Activated naive CD4-positive, alpha-beta T cell treated with anti-CD3 and anti-CD28 coated beads, Interleukin-2, amount 10 ng/mL, durations not matched to agents 7 days and 5 days (primary cell): ENCODE measurements at places on chromosomes 11 and 22.

DNA sequence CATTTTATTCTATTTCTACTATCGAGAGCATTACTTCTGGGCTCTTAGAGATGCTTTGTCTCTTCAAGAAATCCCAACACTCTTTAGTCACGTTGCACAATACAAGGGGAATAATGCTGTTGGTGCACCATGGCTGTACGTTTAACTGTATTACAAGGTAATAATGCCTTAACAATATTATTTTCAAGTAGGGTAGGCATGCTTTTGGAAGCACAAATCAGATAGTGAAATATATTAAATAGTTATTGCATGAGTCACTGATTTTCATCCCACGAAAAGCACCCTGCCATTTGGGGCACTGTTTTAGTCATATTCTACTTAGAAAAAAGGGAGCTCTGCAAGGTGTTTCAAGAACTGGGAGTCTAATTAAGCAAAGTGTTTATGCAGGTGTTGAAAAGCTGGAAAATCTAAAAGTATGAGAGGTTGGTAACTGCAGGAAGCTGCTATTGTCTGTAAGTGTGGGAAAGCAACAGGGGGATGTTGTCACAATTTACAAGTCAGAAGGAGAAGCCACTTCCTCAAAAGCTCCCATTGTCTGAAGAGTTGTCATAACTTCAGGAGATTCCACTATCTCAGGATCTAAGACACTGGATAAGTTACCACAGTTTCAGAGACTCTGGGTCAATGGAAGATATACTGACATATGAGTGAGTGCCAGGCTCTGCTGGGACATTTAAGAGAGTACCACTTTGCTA, 218.2 kb downstream of the JRKL start:
- no peak overlapping the region for H3K4me3 ChIP-seq
- no peaks in the 10 kb centered on the region for H3K27me3 ChIP-seq
- no peak for DNase-seq
- no peaks in the 10 kb centered on the region for H3K4me1 ChIP-seq
- no peaks in the 10 kb centered on the region for H3K36me3 ChIP-seq

GRCh38 chr22:40009951-40010671, 15.4 kb downstream of the FAM83F start:
- H3K27ac ChIP-seq, result peak overlapping the region; percentile 71
- DNase-seq, result peak; percentile 66
- no peaks in the 10 kb centered on the region for H3K36me3 ChIP-seq
- peaks cover 19% of the 10 kb centered on the region for H3K4me1 ChIP-seq
- peak overlapping the region; percentile 50 for H3K4me3 ChIP-seq

DNA sequence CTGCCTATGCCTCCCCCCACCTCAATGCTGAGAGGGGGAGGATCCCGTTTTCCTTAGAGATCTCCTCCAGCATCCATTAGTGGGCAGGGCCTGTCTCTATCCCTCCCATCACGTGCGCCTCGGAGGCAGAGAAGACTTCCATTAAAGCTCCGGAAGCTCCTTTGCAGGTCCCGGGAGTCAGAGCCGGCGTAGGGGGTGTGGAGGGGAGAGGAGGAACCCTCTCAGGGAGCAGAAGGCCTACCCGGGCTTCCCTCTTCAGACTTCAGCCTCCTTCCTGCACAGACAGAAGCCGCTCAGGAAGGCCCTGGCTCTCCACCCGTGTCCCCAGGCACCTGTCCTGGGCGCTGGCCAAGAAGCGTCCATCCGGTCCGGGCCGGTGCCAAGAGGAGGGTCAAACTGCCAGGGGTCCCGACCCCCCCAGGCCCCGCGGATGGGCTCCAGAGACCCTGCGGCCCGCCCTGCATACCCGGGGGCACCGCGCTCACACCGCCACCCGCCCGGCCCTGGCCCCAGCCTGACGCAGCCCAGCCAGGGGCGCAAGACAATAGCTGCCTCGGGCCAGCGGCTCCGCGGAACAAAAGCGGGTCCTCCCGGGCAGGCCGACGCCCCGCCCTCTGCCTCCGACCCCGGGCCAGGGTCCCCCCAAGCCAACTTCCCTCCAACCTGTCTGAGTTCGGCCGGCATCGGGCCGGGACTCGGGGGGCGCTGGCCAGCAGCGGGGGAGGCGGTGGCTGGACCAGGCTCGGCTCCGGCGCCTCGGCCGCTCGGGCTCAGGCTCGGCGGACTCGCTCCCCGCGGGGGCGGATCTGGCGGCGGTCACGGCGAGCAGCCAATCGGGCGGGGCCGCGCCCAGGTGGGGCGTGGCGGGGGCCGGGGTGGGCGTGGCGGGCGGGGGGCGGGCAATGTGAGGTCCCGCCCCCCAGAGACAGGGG, 29.9 kb downstream of the ARVCF start:
- peak overlapping the region; percentile 44 for H3K4me3 ChIP-seq
- H3K36me3 ChIP-seq, result no peaks in the 10 kb centered on the region
- H3K27ac ChIP-seq, result no peak overlapping the region
- peaks cover 2% of the 10 kb centered on the region for H3K4me1 ChIP-seq
- H3K27me3 ChIP-seq, result peaks cover 48% of the 10 kb centered on the region
- DNase-seq, result peak; percentile 81

GRCh38 chr11:7639643-7640025, 33.7 kb downstream of the CYB5R2 start:
- H3K4me3 ChIP-seq, result no peak overlapping the region
- H3K36me3 ChIP-seq, result peaks cover 6% of the 10 kb centered on the region
- no peaks in the 10 kb centered on the region for H3K4me1 ChIP-seq
- H3K27me3 ChIP-seq, result no peaks in the 10 kb centered on the region
- no peak overlapping the region for H3K27ac ChIP-seq

- H3K27ac ChIP-seq, result no peak overlapping the region
- peaks cover 12% of the 10 kb centered on the region for H3K27me3 ChIP-seq
- no peak overlapping the region for H3K4me3 ChIP-seq
Measured at GRCh38 chr11:123238297-123238696, 43.2 kb upstream of the CLMP start.

DNA sequence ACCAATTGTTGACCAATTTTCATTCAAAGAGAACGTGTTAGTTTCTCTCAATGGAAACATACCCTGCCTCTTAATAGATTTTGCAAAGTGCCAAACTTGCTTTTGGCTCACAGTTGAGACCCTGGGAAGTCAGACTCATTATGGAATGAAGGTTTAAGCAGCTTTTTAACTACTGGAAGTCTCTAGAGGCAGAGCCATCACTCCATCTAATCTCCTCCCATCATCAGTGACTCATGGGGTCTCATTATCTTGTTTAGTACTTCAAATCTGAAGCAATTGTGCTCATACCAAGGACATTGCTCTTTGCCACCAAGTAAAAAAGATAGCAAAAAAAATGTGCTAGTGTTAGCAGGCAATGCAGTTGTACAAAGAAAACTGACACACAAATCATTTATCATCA, 537.1 kb upstream of the LRRC4C start:
- H3K36me3 ChIP-seq, result no peaks in the 10 kb centered on the region
- H3K4me3 ChIP-seq, result no peak overlapping the region
- H3K4me1 ChIP-seq, result no peaks in the 10 kb centered on the region
- no peak for DNase-seq

GRCh38 chr22:32692371-32692770, 109.1 kb upstream of the TIMP3 start:
- no peak for DNase-seq
- H3K36me3 ChIP-seq, result no peaks in the 10 kb centered on the region
- no peak overlapping the region for H3K27ac ChIP-seq
- H3K4me1 ChIP-seq, result no peaks in the 10 kb centered on the region

DNA sequence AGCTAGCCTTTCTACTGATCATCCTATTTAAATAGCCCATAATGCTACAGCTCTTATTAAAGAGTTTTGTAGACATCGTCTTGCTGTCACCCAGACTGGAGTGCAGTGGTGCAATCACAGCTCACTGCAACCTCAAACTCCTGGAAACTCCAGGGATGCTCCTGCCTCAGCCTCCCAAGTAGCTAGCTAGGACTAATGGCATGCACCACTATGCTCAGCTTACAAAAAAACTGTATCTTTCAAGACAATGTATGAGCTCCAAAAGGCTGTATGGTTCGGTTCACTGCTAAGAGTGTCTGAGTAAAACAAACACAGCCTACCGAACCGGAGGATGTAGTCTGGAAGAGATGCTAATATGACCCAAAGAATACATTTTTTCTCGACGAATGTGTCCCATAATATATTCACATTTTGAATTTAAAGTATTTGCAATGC, 2.6 kb downstream of the TAF1D start:
- H3K36me3 ChIP-seq, result peaks cover 69% of the 10 kb centered on the region
- H3K27me3 ChIP-seq, result peaks cover 4% of the 10 kb centered on the region
- peak overlapping the region; percentile 99 for H3K4me3 ChIP-seq
- H3K27ac ChIP-seq, result peak overlapping the region; percentile 77

GRCh38 chr11:117554601-117555333, 227.1 kb downstream of the CEP164 start:
- no peak overlapping the region for H3K4me3 ChIP-seq
- H3K27ac ChIP-seq, result no peak overlapping the region
- peaks cover 25% of the 10 kb centered on the region for H3K27me3 ChIP-seq

DNA sequence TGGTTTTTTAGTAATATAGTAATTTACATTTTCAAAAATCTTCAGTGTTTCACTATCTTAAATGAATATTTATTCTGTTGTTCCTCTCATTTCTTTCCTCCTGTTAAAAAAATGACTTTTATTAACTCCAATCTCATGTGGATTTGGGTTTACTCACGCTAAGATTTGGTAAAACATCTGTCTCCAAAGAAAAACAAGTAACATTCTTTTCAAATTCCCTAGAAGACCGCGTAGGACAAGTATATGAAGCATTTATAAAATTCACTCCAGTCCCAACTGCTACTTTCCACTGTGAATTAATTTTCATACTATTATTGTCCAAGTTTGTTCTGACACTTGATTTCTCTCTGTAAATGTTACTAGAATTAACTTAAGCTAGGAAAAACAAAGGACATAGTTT, 26.2 kb downstream of the SBF2 start:
- no peaks in the 10 kb centered on the region for H3K36me3 ChIP-seq
- no peaks in the 10 kb centered on the region for H3K4me1 ChIP-seq
- no peak overlapping the region for H3K27ac ChIP-seq
- H3K27me3 ChIP-seq, result peaks cover 4% of the 10 kb centered on the region
- no peak overlapping the region for H3K4me3 ChIP-seq
- no peak for DNase-seq

DNA sequence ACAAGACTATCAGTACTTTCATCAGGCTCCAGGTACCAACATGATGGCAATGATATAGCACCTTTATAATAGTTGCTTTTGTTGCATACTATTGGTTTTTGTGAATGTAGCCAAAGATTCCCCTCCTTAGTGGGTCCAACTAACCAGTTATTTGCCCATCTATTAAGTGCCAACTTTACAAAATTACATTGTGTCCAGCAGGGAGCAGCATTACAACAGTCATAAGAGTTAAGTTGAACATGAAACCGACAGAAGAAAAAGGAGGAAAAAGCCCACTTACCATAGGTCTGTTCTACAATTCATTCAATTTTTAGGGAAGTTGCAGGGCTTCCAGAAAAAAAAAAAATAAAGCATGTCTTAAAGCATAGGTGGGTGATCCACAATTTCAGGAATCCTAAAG, 21.6 kb downstream of the IMMP1L start:
- H3K4me3 ChIP-seq, result no peak overlapping the region
- H3K27me3 ChIP-seq, result no peaks in the 10 kb centered on the region
- H3K27ac ChIP-seq, result no peak overlapping the region
- H3K36me3 ChIP-seq, result peaks cover 3% of the 10 kb centered on the region

GRCh38 chr22:22219140-22219996, 25.2 kb upstream of the VPREB1 start:
- no peak for DNase-seq
- H3K36me3 ChIP-seq, result no peaks in the 10 kb centered on the region
- peaks cover 4% of the 10 kb centered on the region for H3K27me3 ChIP-seq
- no peaks in the 10 kb centered on the region for H3K4me1 ChIP-seq
- no peak overlapping the region for H3K27ac ChIP-seq

- no peak for DNase-seq
- H3K27me3 ChIP-seq, result no peaks in the 10 kb centered on the region
- peak overlapping the region; percentile 78 for H3K27ac ChIP-seq
Measured at GRCh38 chr22:19106886-19107729, 15.1 kb downstream of the DGCR2 start.

- H3K4me3 ChIP-seq, result peak overlapping the region; percentile 94
- peak; percentile 27 for DNase-seq
- peaks cover 21% of the 10 kb centered on the region for H3K27me3 ChIP-seq
- peaks cover 53% of the 10 kb centered on the region for H3K4me1 ChIP-seq
- H3K27ac ChIP-seq, result peak overlapping the region; percentile 97
- peaks cover 28% of the 10 kb centered on the region for H3K36me3 ChIP-seq
Measured at GRCh38 chr11:134276396-134277182, 410 bp downstream of the GLB1L3 start.

GRCh38 chr11:93986716-93987115, 34.4 kb upstream of the HEPHL1 start:
- no peak overlapping the region for H3K4me3 ChIP-seq
- no peak for DNase-seq
- H3K36me3 ChIP-seq, result no peaks in the 10 kb centered on the region
- H3K27ac ChIP-seq, result no peak overlapping the region
- no peaks in the 10 kb centered on the region for H3K4me1 ChIP-seq

DNA sequence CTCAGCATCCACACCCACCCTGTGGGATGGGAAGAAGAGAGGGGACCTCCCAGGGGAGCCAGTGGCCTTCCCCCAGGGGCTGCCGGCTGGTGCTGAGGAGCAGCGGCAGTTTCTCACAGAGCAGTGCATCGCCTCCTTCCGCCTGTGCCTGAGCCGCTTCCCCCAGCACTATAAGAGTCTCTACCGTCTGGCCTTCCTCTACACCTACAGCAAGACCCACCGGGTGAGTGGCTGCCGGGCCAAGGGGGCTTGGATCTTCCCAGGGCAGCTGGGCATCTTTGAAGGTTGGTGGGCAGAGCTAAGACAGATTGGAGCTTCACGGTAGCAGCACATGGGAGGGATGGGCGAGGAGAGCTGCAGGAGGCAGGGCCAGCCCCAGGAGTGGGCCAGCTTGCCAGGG, 61.8 kb upstream of the SUSD2 start:
- H3K36me3 ChIP-seq, result peaks cover 43% of the 10 kb centered on the region
- no peak overlapping the region for H3K4me3 ChIP-seq
- no peaks in the 10 kb centered on the region for H3K4me1 ChIP-seq
- DNase-seq, result no peak
- H3K27ac ChIP-seq, result peak overlapping the region; percentile 12

- DNase-seq, result no peak
- peaks cover 83% of the 10 kb centered on the region for H3K27me3 ChIP-seq
Measured at GRCh38 chr22:28950617-28951411, 67.4 kb downstream of the ZNRF3 start.

- H3K27ac ChIP-seq, result no peak overlapping the region
- DNase-seq, result no peak
- peaks cover 17% of the 10 kb centered on the region for H3K4me1 ChIP-seq
- H3K27me3 ChIP-seq, result no peaks in the 10 kb centered on the region
Measured at GRCh38 chr11:68813773-68814172, 27.9 kb downstream of the CPT1A start.

DNA sequence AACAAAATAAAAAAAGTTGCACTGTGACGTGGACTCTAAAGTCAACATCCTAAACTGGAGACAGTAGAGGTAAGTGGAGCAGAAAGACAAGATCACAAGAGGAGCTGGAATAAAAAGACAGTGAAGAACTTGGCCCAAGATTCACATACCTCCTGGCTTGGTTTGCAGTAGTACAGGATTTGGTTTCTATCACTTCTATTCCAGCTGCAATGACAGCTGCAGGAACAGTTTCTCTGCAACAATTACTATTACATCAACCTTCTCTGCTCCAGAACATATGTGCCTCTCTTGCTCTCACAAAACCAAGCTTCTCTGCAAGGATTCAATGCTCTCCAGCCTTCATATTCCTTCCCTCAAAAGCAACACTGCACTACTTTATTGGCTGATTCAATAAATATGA, 7.8 kb upstream of the KDM2A start:
- DNase-seq, result no peak
- peaks cover 11% of the 10 kb centered on the region for H3K4me1 ChIP-seq
- peaks cover 44% of the 10 kb centered on the region for H3K27me3 ChIP-seq
- H3K36me3 ChIP-seq, result no peaks in the 10 kb centered on the region
- no peak overlapping the region for H3K27ac ChIP-seq

GRCh38 chr11:113384551-113384950, 3.0 kb upstream of the ANKK1 start:
- DNase-seq, result no peak
- no peaks in the 10 kb centered on the region for H3K36me3 ChIP-seq
- H3K4me3 ChIP-seq, result no peak overlapping the region
- H3K27me3 ChIP-seq, result peaks cover 7% of the 10 kb centered on the region
- no peaks in the 10 kb centered on the region for H3K4me1 ChIP-seq
